ENCODE measurements at places on chromosomes 11 and 22.

GRCh38 chr11:86800076-86800959 is at the start of gene PRSS23:
Gene PRSS23 (plus strand): TSS chr11:86800542. CDS start chr11:86807644, 7,102 bp downstream.
- peak; percentile 56 for DNase-seq

DNA sequence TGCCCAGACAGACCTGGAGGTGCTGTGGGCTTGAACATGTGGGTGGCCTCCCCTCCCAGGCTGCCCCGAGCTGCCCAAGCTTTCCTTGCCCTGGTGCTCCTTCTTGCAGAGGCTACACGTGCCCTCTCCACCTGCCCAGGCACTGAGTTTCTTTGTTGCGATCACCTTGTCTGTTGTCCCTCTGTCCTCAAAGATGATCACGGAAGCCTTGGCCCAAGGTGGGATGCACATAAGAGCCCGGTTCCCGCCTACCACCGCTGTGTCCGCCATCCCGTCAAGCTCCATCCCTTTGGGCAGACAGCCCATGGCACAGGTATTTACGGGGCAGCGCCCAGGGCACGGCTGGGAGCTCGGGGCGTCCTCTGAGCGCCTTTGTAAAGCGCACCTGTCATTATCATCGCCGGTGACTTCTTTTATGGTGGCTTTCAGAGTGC is 67.5 kb downstream of the MED15 start:
- DNase-seq, result no peak

DNA sequence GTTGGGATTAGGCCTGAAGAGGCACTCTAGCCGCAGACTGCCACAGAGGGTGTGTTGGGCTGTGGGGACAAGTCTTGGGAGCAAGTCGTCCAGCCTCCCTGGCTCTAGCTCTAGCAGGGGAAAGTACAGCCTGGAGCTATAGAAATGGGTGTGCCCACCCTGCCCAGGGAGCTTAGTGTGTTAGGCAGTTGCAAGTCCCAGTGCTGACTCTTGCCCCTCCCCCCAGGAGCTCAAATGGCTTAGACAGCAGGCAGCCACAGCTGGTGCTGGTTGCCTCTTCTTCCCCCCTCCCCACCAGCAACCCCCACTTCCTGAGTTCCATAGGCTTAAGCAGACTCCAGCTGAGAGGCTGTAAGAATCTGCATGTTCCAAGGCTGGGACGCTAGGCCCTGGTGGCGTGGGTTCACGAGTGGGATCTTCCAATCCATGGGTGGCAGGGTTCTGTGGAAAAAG is 61.2 kb downstream of the GUCY1A2 start:
- no peak for DNase-seq

DNA sequence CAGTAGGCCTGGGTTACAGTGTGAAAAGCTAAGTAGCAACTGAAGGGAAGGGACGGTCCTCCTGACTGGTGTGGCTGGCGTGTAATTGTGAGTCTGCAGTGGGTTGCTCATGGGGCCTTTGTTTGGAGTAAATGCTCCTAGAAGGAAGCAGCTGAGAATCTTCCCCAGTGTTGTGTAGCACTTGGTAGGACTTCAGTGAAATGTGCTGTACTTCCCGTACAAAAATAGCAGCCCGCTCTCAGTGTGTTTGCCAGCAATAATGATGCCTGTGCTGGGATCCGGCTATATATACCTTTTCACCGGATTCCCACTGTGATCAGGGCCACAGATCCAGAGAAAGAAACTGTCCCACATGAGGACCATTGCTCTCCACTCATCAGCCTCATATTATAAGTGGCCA is 175.7 kb upstream of the NTM start:
- no peak for DNase-seq

Measured in muscle of back (tissue), 13 donors.